ENCODE measurements at places on chromosomes 3 and 15.

GRCh38 chr3:23806534-23807423 is 1.0 kb downstream of the UBE2E1 start:
- DNase-seq, result no peak

GRCh38 chr3:155554777-155555451 is 190.0 kb downstream of the PLCH1 start:
- no peak for DNase-seq

- DNase-seq, result no peak
Measured at GRCh38 chr3:56688191-56688590, 5.1 kb upstream of the TASOR start.

GRCh38 chr3:146544929-146545528 is 622 bp upstream of the PLSCR1 start:
- no peak for DNase-seq

DNA sequence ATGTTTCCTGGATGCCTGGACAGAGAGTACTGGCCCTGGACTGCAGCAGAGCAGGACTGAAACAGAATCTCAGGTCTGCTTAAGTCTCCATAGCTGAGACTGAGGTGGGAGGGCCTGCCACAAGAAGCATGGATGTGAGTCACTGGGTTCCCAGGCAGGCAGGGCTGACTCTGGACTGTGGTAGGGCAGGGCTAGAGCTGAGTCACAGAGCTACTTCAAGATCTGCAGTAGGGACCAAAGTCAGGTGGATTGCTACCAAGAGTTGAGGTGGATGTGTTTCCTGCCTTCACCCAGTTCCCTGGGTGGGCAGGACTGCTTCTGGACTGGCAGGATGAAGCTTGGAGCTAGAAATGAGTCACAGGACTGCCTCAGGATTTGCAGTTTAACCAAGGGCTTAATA is 282.9 kb downstream of the AGBL1 start:
- DNase-seq, result no peak

Data from activated naive CD8-positive, alpha-beta T cell treated with anti-CD3 and anti-CD28 coated beads, Interleukin-2, amount 50 U/mL, for 16 hours (primary cell).